CD4-positive, alpha-beta T cell treated with Interleukin-17A for 1 hour (primary cell): ENCODE measurements at places on chromosomes 4 and X.

DNA sequence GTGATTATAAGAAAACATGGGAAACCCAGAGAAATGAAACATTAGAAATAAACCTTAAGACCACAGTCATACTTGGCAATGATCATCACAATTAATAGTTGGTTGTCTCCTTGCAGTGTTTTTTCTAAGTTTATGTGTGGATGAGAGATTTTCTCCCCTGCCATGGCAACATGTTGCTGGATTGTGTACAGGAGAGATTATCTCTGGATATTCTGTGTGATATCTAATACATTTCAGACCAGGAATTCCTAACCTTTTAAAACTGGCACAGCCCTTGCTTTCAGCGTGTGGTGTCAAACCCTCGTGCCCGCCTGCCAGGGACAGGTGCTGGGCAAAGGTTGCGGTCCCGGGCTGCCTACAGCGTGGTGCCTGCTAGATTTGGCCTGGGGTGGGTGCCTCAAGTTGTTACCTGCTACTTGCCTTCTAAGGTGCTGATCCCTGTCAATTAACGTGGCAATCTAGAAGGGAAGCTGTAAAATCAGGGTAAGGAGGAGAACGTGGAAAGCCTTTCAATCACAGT, 100.5 kb downstream of the TMEM131L start:
- DNase-seq: no peak

DNA sequence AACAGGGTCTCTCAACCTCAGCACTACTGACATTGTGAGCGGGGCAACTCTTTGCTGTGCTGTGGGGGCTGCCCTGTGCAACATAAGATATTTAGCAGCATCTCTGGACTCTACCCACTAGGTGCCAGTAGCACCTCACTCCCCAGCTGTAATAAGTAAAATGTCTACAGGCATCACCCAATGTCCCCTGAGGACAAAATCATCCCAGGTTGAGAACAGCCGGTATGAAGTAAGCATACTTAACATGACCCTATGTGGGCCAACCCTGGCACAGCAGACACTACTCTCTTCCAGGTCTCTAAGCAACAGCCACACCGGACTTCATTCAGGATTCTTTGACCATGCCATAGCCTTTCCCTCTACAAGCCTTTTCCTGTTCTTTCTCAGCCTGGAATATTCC, 10.5 kb upstream of the MGST2 start:
- no peak for DNase-seq

DNA sequence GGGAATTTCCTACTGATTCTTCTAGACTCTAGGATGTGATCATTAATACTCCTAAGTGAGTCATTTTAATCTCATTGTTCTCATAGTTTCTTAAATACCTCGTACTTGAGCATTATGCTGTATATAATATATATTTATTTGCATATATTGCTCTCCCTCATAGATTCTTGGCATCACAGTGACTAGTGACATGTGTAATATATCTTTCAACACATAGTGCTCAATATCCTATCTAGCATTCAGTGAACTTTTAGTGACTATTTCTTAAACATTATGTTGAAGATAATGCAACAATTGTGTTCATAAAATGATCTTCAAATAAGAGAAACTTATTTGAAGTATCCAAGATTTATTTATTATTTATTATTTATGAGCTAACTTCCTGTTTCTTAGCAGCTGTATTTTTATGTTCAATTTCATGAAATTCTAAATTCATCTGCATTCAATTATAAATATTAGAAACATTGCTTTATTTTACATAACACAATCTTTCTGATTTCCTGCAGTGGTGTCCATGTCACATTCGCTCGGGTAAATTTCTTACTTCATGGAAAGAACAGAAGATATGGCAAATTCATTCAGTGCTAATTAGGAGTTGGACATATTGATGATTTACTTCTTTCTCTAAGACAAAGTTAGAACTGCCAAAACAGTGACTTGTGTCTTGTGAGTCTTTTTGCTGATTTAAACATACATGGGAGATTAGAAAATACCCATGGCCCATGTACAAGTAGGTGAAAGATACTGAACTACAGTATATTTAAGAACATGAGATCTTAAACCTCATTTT, 1095.5 kb upstream of the IGFBP7 start:
- no peak for DNase-seq

GRCh38 chr4:9969526-9970398, 51.5 kb downstream of the SLC2A9 start:
- no peak for DNase-seq

GRCh38 chrX:152876931-152877840, 20.7 kb upstream of the ZNF185 start:
- no peak for DNase-seq

DNA sequence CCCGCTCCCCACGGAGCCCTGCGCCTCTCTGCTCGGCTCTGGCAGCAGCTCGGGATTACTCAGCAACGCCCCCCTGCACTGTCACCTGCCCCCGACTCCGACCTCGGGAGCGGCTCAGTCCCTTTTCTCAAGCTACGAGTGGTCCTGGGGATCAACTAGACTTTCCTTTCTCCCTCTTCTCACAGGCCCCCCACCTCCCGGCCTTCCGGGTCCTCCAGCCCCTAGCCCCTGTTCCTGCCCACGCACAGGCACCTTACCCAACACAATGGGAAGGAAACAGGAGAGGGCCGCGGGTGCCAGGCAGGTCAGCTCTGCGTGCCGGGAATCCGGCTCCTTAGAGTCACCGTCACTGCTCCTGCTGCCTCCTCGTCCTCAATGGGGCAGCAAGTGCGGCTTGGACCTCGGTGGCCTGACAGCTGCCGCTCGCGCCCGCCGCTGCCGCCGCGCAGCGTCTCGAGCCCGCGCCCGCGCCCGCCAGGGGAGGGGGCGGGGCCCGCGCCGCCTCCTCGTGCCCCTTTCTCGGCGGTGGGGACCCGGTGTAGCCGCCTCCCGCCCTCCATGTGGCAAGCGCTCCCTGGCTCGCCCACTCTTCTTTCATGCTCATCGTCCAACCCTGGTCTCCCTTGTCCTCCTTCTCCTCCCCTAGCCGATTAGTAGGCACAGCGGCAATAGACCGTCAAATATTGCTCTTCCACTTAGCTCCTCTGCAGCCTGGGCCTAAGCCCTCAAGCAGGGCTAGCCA, at the start of gene RAB9B:
Gene RAB9B, minus strand, starts transcription at position 455 of the 742 bp plus-strand sequence. CDS start 6,473 bp downstream, outside the sequence.
- peak; percentile 55 for DNase-seq

GRCh38 chr4:175758050-175759024, 53.7 kb downstream of the GPM6A start:
- no peak for DNase-seq

DNA sequence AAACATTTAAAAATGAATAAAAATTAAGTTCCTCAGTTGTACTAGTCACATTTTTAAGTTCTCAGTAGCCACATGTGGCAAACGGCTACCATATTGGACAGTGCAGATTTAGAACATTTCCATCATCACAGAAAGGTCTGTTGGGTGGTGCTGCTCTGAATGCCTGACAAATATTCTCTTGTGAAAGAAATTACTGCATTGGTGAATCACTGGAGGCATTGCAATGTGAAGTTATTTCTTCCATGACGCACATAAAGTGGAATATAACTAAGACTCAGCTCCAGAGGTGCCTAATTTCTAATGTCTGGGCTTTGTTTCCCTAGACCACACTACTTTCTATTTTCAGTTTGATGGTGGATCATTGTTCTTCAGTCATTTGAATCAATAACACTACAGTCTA, 44.9 kb downstream of the CLNK start:
- no peak for DNase-seq

DNA sequence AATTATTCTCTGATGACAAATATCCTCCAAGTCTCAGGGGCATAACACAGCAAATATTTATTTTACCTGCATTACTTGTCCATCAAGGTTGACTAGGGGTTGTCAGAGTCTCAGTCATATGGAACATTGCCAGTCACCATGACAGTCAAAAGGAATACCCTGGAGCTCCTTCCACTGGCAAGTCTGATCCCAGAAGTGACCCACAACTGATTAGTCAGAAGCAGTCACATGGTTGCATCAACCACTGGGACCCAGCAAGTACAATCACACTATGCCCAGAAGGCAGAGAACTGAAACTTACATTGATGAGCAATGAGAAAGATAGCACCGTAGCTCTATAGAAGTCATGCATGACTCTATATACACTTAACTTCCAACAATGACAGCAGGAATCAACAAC, 41.9 kb upstream of the SOD3 start:
- no peak for DNase-seq
